NCI-H146 (cell line): ENCODE measurements at places on chromosomes 1 and 21.

- DNase-seq, result no peak
Measured at GRCh38 chr1:234639961-234640360, 30.0 kb upstream of the IRF2BP2 start.

GRCh38 chr1:154747380-154747739, 122.7 kb downstream of the KCNN3 start:
- DNase-seq, result no peak

GRCh38 chr1:2193514-2194281, 874 bp downstream of the FAAP20 start:
- DNase-seq, result no peak

DNA sequence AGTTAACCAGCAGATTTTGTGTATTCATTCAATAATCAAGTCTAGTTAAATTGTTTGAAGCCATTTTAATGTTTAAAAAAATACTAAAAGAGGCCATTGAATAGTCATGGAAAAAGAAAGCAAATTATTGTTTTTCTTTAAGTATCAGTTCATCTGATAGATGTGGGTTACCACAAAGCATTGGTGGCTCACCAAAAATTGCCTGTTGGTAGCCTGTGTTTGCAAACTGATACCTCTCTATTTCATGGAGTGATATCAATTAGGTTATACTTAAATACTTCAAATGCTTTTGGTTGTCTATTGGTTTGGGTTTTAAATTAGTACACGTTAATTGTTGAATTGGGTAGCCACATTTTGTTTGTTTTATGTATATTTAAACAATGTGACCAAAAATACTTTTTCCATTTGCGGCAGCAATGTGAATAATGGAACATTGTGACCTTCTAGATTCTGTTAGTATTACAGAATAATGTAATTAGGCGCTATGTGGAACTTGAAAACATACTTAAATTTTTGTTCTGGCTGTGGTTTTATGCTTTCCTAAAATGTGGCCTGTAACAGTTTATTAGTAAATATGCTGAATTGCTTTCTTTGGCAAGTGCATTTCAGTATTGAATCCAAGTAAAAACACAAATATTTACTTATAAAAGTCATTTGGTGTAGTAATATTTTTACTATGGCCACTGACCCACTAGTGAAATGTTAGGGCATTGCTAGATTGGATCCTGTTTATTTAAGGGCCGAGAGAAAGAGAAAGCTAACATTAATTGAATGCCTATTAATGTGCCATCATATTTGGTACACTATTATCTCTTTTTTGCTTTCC, 37.1 kb upstream of the NBL1 start:
- DNase-seq, result no peak

GRCh38 chr1:234858722-234859121, 248.7 kb upstream of the IRF2BP2 start:
- no peak for DNase-seq

GRCh38 chr1:214475746-214476145, 75.7 kb downstream of the PTPN14 start:
- no peak for DNase-seq

DNA sequence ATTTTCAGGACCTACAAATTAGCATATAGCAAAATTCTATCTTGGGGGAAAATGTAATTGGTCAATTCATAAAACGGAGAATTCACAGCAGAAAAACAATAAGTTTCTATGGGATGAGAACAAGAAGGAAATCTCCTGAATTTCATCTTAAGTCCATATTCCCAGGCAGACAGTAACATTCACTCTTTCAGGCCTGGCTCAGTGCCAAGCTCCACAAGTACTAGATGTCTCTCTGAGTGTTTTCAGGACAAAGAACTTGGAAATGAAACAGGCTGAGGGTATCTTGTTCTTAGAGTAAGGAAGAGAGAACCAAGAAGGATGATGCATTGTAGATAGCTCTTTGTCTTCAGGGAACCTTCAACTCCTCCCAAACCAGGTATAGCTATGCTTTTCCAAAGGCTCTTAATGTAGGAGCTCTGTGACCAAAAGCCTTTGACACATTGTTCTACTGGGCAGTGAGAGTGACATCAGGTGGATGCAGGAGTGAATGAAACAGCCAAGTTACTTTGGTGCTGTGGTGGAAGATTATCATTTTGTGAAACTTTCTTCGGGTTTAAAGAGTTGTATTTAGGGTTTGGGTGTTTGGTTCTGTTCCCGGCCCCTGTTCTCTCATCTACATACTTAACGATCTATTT, 298.3 kb downstream of the GPATCH2 start:
- peak; percentile 32 for DNase-seq

DNA sequence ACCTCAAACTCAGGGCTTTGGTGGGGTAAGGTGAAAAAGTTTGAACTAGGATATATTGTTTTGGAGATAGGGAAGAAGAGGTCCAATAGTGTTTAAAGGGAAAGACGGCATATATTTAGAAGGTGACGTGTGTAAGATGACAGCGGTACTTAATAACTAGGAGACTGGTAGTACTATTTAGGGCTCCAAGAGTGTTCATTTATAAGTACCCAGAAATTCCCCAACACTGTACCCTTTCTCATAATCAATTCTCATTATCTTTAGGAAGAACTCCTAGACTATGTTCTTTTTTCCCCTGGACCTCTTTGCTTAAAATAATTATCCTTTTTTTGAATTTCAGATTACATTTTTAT, 1.5 kb downstream of the LYPLAL1 start:
- no peak for DNase-seq

DNA sequence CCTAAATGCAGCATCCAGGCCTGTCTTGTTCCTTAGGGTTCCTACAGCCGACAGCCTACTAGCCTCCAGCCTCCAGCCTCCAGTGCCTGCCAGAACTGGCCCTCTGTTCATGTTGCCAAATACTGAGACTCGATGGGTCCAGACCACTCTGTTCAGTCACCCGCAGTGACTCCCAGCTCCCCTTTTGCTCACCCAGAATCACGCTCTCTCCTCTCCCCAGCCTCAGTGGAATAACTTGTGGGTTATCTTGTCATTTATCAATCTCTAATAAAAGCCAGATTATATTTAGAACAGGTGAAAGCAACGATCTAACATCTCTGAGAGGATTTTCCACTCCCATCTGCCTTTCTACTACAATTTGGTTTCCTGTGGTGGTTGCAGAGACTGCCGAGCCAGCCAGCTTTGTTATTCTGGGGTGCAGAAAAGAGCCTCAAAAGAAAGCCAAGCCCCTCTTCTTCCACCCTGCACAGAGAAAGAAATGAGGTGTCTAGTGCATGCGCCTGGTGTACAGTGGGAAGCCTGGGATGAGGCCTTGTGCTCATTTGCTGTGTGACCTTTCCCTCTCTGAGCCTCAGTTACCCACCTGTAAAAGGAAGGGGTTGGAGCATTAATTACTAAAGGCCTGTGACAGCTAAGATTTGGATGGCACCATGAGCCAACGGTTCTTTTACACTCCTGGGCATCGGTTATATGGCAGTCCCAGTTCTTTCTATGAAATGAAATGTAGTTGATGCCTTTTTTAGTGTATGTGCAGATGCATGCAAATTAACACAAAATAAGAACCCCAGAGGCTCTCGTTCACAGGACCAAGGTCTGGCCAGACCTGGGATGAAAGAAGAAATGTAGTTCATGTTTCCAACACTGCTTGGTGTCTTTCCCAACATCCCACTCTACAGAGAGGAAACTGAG, 42.9 kb upstream of the ID3 start:
- no peak for DNase-seq

- DNase-seq, result no peak
Measured at GRCh38 chr1:170680428-170680827, 16.5 kb downstream of the PRRX1 start.

DNA sequence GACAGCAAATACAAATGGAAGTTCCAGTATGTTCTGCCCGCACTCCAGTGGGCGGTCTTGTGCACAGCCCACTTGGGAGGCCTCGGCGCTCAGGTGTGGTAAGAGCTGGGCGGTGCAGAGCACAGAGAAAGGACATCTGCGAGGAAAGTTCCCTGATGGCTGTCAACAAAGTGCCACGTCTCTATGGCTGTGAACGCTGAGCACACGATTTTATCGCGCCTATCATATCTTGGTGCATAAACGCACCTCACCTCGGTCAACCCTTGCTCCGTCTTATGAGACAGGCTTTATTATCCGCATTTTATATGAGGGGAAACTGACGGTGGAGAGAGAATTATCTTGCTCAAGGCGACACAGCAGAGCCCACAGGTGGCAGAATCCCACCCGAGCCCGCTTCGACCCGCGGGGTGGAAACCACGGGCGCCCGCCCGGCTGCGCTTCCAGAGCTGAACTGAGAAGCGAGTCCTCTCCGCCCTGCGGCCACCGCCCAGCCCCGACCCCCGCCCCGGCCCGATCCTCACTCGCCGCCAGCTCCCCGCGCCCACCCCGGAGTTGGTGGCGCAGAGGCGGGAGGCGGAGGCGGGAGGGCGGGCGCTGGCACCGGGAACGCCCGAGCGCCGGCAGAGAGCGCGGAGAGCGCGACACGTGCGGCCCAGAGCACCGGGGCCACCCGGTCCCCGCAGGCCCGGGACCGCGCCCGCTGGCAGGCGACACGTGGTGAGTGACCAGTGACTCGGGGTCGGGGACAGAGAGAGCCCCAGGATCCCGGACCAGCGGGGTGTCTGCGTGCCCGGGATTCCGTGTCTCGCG, at the start of gene IL12RB2:
Gene IL12RB2, plus strand, starts transcription at position 623 of the 810 bp plus-strand sequence. CDS start 12,496 bp downstream, outside the sequence.
- DNase-seq, result peak; percentile 36

DNA sequence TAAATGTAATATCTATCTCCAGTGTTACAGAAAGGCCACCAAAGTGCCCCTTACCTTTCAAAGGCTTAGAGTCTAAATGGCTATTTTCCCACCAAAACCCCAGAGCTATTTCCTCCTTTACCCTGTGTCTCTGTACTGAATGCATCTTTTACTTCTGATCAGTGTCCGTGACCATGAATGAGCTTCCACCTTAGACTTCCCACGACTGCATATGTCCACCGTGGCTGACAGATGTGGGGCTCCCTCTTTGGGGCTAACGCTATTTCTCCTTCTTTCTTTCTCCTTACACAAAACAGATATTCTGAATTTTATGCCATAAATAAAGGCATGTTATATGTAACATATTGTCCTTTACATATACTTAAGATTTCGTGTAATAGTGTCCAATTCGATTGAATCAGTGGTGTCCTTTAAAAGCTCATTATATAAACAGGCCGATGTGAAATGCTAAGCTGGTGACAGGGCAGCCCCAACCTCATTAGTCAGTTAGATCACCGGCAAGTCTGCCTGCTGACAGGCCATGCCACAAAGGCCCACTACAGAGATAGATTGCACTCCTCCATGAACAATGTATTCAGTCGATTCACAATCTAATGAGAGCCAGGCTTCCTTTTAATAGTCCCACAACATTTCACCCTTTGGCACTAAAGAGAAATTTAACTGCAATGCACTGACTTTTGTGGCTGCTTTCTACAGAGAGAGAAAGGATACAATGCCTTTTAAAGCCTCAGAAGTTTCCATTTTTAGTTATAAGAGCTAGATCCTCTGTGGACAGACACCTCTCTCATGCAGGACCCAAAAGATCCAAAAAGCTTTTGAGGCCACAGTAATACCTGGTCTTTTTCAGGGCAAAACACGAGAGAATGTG, 297.9 kb downstream of the PCP4 start:
- peak; percentile 19 for DNase-seq

GRCh38 chr1:233315718-233316301, 11.7 kb upstream of the MAP3K21 start:
- no peak for DNase-seq

DNA sequence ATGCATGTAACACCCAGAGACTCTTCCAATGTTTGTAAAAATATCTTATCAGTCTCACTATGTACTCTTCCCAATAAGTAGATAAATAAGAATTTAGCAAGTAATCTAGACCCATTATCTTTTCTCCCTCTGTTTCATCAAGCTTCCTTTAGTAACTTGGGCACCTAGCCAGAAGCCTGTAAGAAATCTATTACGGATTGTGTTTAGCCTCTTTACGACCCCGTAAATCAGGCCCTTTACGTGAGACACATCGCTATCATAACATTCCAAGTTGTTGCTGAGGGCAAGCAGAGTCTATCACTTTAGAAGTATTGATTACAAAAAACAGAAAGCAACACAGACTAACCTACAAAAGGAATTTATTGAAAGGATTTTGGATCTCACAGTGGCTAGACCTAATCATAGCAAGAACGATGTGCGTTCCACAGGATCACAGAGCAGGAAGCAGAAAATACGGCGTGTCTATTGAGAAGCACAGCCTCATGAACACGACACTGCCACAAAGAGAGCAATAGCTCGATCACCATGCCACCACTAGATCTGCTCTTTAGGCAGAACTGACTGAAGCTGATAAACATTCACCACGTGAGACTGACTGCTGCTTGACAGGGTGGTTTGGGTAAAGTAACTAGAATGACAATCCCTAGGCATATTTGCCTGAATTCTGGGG, 922.1 kb downstream of the AMY1C start:
- DNase-seq, result peak; percentile 1

DNA sequence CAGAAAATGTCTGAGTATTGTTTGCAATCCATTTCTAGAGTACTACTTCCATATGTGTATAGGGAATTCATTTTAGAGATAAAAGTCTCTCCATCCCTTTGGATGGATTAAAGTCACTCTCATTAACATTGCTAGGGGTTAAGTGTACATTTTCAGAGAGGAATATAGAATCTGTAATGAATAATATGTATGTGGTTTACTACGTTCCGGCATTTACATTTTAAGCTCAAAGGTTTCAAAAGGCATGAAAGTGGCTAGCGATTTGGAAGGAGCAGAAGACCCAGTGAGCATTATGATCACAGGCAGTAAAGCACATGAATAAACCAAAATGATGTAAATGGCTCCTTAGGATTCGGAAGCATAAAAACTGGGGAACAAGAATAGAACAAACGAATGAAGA, 123.0 kb downstream of the DSCAM start:
- no peak for DNase-seq

GRCh38 chr1:183832459-183832858, 27.5 kb downstream of the RGL1 start:
- DNase-seq, result no peak

- peak; percentile 87 for DNase-seq
Measured at GRCh38 chr1:224615861-224616755, at the start of gene CNIH3. Gene CNIH3 (plus strand): TSS chr1:224616317. CDS start chr1:224617175, 858 bp downstream.

DNA sequence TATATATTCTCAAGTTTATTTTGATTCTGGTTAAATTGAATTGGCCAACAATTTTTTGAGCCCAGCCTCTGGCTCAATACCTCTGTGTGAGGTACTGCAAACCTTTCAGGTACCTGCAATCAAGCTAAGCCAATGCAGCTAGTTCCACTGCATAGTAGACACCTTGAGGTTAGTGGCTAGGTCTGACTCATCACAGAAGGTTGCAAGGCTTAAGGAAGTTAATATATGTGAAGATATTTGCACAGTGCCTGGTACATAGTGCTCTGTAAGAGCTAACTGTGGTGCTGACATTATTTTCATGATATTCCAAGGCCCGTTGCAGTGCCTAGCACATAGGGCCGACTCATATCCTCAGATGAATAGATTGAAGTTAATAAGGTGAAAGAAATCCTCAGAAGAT, 330.5 kb upstream of the KAZN start:
- DNase-seq, result no peak

GRCh38 chr1:101120868-101121267, 95.3 kb upstream of the DPH5 start:
- no peak for DNase-seq

DNA sequence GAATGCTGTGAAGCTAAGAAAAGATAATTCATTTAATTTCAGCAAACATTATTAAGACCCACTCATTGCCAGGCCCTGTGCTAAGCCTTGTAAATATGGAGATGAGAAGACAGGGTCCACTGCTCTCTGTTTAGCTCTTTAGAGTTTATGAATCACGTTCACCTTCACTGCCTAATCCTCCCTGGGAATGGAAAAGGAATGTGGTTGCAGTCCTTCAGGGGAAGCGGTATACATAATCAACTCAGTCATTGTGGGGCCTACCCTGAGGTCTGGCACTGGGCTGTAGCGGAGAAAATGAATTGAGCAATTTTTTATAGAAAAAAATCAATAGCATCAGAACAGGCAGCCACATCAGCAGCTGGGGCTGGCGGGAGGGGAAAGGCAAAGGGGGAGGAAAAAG, 412.1 kb upstream of the NFIA start:
- peak; percentile 9 for DNase-seq

- no peak for DNase-seq
Measured at GRCh38 chr1:48030696-48031365, 33.6 kb upstream of the TRABD2B start.
